ENCODE measurements at places on chromosomes 2 and 18. TPM values are rescaled to one million over a fixed set of nuclear protein-coding genes. Genes with fewer than 3 reads are reported as not detected.

- no peak for DNase-seq
Measured at GRCh38 chr2:26450031-26450635, 27.8 kb downstream of the OTOF start.

- no peak for DNase-seq
Measured at GRCh38 chr18:34741401-34741800, 31.3 kb downstream of the DTNA start.

Gene TFPI
- polyA plus RNA-seq: 0.24 TPM

Gene CCDC121
- polyA plus RNA-seq: 1.8 TPM

Gene POTEI
- polyA plus RNA-seq: not detected

Gene UGT1A1
- polyA plus RNA-seq: not detected
